Right hindlimb (tissue), 1 donor: ENCODE measurements at places on chromosomes 11 and 22.

- no peak for DNase-seq
Observed at GRCh38 chr22:49179886-49180682, 647.6 kb downstream of the BRD1 start.

DNA sequence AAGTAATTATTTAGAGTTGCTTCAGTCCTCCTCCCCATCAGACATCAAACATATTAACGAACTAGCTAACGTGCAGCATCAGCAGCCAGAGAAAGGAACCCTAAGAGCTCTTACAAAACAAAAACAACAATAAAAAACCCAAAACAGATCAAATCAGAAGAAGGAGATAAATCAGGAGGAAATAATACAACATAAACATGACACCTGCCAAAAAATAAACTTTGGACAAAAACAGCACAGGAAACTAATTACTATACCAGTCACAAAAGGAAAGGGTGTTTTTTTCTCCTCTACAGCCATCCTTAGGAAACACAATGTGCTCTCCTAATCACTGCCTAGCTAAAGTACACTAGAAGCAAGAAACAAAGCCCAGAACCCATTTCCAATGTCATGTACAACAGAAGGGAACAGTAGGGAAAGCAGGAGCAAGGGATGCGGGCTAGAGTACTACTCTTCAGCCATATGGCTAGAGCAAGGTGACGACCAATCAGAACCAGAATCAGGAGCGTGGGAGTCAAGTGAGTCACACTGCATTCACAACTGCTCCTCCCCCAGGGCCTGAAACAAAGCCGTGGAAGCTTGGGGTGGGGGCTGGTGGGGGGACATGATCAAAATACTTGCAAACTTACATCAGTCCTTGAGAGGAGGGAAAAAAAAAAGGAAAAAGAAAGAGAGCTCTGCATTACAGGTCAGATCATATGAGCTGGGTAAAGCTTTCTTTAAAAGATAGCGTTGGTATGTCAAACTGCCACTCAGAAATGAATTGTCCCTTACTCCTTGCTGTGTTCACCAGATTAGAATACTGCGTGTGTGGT is 60.4 kb downstream of the LARGE2 start:
- peak; percentile 44 for DNase-seq

GRCh38 chr22:17569971-17570511 is 6.7 kb downstream of the SLC25A18 start:
- DNase-seq = peak; percentile 45

DNA sequence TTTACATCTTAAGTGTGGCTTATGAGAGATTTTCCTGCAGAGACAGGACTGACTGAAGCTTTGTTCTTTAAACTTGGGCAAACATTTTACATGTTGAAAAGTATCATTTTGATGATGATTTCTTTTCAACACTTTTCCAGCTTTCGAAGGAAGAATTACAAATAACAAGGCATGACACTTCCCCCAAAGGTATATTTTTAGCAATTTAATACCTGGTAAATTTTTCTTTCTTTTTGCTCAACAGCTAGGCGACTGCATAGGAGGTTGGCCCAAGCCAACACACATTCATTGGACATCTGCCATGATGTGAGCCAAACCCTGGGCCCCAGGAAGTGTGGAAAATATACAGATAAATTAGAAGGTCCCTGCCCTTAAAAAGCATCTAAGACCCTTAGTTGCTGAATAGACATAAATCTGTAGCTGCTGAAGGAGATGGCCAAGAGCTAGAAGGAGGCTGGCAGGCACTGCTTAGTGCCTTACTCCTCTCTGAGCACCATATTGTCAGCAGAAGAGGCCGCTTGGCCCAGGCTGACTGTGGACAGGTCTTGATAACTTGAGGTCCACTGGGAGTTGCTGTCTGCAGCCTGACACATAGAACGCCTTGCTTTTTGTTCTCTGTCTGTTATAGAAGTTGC is 53.3 kb upstream of the CD44 start:
- DNase-seq = peak; percentile 59

DNA sequence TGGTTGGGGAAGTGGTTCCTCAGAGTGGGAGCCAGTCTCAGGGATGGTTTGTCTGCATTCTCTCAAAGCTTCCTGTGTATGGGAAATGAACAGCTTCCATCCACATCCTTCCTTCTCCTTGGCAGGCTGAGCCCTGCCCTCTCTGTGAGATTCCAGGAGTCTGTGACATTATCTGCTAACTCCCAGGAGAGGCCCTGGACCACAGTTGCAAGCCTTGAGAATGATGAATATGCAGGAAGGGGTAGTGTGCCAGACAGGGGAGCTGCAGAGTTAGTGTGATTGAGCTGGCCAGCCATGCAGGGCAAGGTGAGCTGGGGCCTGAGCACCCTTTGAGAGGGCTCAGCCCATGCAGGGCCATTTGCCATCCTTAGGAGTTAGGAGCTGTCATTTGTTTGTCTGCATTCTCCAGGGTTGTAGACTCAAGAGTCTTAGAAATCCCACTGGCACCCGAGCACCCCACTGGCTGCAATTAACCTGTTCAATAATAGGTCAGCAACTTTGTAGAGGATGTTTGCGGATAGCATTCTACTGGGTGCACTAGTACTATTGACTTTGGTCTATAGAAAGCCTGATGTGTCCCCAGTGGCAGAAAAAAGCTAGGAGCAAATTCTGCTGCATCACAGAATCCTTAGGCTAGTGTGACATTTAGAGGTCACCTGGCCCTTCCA is 299.0 kb upstream of the CADM1 start:
- no peak for DNase-seq

DNA sequence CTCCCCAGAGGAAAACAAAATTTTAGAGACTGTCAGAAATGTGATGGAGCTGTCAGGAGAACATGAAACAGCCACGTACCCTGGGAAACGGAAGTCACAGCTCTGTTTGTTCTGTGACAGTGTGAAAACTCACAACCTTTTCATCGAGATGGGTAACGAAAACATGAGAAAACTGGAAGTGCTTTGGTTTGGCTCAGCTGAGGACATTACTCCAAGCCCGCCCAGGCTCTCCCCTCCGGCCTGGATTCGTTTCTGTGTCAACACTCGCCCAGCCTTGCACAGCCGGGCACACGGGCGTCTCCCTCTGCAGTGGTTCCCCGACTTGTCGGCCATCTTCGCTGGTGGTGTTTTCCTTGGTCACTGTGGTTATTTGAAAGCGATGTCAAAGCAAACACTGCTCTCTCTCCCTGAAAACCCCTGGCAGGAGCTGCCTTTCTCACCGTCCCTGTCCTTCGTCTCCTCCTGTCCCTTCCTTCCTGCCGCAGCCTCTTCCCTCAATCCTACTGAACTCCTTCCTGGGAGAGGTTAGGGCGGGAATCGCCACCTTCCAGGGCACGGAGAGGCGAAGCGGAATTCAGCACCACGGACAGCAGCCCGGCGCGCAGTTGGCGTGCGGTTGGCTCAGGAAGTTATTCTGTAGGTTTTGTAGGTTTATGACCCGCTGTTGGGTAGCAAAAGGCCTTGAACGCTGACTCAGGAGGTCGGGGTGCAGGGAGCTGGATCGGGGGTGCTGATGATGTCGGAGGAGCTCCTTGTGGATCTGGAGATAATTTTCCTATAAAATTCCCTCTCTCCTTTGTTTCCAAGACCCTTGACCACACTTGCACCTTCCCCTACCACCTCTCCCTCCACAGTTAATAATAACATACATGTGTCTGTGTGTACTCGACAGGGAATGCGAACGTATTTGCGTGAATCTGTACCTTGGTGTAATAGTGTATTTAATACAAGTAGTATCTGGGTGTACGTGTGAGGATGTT is 13.1 kb upstream of the RPS19BP1 start:
- no peak for DNase-seq
